ENCODE measurements at places on chromosomes 3 and 15.

- DNase-seq: no peak
Observed at GRCh38 chr3:135966271-135966961, 888 bp downstream of the PPP2R3A start.

- DNase-seq: no peak
Observed at GRCh38 chr15:62643572-62643971, 399.0 kb upstream of the TPM1 start.

DNA sequence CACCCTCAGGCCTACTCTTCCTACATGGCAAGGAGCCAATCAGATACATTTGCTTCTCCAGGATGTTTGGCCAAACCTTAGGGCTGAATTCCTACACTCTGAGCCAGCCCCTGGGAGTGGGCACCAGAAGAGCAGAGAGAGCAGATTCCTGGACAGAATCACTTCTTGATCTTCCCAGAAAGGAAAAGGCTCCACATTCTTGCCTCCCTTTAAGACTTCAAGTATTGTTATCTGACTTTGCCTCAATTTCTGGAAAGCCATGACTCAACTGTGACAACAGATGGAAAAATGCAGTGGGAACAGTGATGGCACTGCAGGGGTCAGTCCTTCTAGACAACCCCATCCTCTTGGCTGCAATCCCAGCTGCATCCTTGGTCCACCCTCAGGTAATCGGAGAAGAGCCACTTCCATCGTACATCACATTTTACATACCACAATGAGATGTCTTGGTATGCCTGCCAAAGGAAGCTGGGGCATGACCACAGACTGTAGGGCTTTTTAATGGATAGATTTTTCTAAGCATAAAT lies 21.0 kb downstream of the SLCO2A1 start:
- no peak for DNase-seq

- DNase-seq: no peak
Observed at GRCh38 chr15:70158309-70159000, 60.7 kb upstream of the TLE3 start.

DNA sequence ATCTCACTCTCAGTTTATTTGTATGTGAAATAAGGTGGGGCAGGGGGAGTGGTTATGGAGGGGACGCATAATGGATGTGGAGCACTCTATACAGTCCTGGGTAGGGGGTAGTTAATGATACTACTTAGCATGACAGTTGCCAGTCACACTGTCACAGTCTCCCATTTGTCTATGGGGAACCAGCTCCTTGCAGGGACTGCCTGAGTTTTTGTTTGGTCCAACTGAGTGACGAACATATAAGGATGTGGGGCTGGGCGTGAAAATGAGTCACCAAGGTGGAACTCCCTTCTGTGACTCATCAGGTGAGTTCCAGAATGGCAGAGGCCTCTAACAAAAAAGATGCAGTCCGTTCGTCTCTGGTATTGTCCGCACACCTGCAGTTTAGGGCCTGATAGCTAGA lies 235.3 kb upstream of the ST8SIA2 start:
- DNase-seq: no peak

DNA sequence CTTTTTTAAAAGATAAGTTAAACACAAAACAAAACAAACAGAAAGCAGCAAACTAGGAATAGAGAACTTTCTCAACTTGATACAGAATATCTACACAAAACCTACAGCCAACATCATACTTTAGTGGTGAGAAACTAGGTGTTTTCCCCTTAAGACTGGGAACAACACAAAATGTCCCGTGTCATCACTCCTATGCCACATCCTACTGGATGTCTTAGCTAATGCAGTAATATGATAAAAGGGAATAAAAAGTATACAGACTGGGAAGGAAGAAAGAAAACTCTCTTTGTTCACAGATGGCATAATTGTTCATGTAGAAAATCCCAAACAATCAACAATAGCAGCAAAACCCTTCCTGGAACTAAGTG lies 45.9 kb downstream of the TMEM45A start:
- no peak for DNase-seq

DNA sequence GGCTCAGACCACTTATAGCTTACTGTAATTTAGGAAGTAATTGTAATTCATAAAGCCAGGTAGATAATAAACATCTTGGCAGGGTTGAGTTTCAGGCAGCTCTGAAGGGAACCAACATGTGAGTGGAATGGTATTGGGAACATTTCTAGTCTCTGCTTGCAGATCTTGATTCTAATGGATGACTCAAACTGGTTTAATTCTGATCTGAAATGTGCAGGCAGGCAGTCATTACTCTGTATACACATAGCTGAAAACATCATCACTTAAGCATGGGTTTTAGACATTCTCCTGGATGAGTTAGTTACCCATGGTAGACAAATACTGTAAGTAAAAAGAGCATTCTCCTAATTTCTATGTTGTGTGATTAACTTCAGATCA lies 317.0 kb upstream of the TPRG1 start:
- no peak for DNase-seq

DNA sequence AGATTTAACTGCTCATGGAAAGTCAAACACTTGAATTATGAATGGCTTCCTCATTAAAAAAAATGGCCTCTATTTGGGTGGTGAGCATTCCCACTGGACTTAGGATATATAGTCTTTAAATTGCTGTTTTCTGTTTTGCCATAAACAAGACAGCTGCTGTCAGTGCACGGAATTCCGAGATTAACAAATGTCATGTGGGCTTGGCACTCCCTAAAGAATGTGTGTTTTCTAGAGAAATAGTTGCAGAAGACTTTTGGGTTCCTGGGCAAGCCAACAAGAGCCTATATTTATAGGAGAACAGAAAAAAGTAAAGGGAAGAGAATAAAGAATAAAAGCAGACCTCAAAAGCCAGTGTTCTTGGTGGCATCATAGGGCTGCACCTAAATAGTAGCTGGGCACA lies 13.6 kb upstream of the TFG start:
- DNase-seq: no peak

DNA sequence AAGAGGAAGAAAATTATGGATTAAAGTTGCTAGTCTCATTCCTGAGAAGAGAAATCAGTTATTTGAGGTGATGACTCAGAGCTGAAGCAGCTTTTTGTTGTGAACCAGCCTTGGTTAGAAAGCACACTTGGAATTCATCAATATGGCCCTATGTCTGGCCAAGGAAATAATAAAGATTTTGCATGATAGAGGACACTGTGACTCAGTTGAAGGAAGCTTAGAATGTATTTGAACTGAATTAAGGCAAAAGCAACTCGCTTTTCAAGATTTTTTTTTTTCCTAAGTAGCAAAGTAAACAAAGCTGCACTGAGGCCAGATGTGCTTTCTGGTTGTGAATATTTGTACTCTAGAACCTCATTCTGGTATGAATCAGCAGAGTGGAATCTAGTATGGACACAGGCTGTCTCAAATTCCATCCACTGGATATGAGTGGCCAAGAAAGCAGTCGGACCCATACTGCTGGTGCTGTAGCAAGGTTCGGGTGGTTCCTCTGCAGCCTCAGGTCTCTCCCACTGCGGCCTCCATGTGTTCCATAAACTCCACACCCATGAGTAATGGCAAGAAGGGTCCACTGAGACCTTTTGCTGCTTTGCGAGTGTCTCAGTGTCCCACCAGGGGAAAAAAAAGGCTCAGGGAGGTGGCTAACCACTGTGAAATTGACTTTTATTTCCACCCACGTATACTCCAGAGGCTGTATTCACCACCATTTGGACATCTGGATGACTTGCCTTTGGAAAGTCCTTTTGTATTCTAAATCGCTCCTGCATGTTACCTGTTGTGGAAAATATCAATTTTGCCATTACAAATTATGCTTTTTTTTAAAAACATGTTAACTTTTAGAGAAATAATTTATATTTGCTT lies 53.1 kb downstream of the TGFBR2 start:
- no peak for DNase-seq

DNA sequence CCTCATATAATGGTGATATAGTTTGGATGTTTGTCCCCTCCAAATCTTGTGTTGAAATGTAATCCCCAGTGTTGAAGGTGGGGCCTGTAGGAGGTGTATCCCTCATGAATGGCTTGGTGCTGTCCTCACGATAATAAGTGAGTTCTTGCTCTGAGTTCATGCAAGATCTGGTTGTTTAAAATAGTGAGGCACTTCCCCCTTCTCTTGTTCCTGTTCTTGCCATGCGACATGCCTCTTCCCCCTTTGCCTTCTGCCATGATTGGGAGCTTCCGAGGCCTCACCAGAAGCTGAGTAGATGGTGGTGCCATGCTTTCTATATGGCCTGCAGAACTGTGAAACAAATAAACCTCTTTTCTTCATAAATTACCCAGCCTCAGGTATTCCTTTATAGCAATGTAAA lies 39.2 kb downstream of the REC114 start:
- no peak for DNase-seq

GRCh38 chr15:66089049-66089448 lies 164.5 kb downstream of the MEGF11 start:
- no peak for DNase-seq

DNA sequence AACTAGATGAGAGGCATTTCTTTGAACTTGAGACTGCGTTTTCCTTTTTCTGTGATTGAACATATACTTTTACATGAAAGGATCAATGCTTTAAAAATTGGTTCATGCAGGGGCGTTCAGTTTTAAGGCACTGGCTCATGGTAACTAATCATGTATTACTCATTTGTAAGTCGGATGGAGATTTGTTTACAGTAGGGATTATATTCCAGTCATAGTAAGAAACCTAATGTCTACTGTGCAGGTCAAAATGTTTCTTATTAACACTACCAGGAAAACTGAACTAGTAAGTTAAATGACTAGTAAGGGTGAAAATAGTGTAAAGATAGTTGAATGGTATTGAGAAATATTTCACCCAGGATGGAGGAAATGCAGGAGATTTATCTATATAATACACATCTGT lies 258.8 kb upstream of the GBE1 start:
- no peak for DNase-seq

DNA sequence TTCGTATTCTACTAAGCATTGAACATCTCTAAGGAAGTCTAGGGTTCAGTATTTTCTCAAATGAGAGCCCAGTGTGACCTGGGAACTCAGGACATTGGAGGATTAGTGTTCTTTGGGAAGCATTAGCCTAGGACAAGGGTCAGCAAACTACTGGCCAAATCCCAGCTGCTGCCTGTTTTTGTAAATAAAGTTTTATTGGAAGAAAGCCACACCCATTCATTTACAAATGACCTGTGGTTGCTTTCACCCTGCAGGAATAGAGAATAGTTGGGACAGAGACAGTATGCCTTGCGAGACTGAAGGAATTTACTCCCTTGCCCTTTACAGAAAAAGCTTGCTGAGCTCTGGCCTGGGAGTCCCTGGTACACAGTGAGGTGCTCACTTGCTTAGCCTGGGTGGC lies 20.6 kb downstream of the SLC6A11 start:
- no peak for DNase-seq

- DNase-seq: no peak
Observed at GRCh38 chr3:36800533-36801116, 36.3 kb upstream of the DCLK3 start.

DNA sequence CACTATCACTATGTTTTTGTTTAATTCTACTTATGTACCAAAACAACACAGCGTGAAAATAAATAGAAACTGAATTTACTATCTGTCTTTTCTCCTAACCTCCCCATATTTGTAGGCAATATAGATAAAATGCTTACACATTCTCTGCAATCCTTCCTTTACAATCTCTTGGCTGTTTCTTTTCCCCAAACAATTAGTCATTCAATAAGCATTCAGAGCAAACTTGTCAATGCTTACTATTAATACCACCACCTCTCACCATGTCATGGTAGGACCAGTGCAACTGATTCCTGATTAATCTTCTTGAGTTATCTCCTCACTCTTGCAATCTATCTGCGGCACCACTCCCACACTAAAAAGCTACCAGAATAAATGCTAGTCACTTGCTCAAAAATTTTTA lies 74.0 kb upstream of the TTBK2 start:
- DNase-seq: no peak

DNA sequence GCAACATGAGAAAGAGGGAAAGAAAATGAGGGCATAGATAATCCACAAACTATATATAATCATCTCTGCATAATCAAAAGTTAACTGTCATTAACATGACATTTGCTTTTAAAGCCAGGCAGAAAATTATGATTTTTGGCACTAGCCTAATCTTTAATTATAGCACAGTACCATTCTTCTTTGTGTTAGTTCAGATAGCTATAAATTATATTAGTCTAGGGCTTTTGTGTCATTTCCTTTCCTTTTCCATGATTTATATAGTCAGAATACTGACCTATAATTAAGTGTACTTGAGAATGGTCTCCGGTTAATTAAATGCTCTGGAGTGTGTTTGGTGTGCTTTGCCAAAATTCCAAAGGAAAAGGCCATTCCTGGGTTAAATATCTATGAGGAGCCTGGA lies 441.9 kb upstream of the THRB start:
- no peak for DNase-seq

DNA sequence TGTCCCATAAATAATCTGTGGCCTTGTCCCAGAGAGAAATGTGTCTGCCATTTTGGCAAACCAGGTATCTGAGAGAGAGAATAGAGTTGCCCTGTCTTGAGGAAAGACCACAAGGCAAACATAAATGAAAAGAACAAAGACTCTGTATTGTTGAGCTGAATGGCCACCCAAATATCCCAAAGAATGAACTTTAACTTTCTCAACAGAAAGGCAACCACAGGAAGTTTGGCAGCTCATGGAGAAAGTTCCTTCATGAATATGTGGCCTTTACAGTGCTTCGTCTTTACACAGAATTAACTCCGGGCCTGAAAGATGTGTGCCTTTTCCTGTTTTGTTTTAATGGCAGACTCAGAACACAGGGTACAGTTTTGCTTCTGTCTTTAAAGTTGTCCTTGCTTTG lies 41.4 kb upstream of the THBS1 start:
- no peak for DNase-seq

DNA sequence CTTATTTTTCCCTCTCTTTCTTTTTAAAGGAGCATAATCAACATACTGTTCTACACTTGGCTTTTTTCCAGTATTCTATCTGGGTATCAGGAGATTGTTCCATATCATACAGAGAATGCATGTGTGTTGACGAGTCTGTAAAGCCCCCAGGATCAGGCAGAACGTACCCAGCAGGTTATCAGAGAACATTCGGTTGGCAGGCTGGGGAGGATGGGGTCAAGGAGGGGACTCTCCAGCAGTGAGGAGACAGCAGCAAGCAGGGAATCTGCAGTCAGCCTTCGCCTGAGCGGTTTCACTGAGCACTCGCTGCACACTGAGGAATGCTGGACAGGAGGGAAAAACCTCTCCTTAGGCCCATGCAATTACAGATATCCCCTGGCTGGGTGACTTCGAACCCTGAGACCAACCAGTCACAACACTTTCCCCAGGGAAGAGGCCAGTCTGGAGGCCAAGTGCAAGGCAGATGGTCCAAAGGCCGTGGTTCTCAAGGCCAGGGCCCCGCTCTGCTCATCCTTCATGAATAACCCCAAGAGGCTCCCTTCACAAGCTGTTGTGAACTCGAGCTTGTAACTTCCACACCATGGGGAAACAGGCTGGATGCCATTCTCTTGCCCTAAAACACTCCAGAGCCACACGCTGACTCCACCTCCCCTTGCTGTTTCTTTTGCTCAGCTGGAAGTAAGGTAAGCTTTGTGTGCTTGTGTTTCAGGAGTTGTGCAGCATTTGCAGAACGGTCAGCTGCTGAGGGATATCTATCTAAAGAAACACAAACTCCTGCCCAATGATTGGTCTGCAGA lies 60.1 kb downstream of the PXYLP1 start:
- DNase-seq: no peak

Measured in hypothalamus (tissue), 51 donors.